ENCODE measurements at places on chromosomes 11 and 22.

- no peak for DNase-seq
Observed at GRCh38 chr11:81092522-81092921, 1641.1 kb downstream of the FAM181B start.

- no peak for DNase-seq
Observed at GRCh38 chr11:131579932-131580387, 209.5 kb downstream of the NTM start.

DNA sequence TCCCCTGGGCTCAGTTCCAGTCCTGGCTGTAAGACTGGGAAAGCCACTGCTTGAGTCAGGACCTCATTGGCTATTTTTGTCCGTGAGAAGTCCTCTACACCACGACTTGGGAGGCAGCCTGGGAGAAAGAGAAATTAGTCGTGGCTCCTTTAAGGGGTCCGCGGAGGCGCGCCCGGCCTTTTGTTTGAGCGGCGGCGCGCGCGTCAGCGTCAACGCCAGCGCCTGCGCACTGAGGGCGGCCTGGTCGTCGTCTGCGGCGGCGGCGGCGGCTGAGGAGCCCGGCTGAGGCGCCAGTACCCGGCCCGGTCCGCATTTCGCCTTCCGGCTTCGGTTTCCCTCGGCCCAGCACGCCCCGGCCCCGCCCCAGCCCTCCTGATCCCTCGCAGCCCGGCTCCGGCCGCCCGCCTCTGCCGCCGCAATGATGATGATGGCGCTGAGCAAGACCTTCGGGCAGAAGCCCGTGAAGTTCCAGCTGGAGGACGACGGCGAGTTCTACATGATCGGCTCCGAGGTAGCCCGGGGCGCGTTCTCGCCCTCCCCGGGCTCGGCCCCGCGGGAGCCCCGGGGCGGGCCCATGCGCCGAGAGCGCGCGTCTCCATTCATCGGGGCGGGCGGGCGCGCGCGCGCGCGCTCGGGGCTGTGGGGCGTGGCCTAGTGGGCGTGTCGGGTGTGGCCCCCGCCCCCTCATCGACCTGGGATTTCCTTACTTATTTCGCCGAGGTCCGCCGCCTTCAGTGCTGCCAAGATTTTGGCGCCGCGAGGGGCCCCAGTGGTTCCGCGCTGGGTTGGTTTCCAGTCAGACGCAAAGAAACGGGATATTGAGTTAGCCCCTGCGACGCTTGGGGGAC lies at the start of gene SMARCB1:
SMARCB1 (plus strand) TSS at position 215 of the 848 bp plus-strand sequence; CDS start at position 419, 204 bp downstream.
- peak; percentile 61 for DNase-seq

GRCh38 chr11:12220305-12220704 lies 109.9 kb downstream of the MICAL2 start:
- no peak for DNase-seq

DNA sequence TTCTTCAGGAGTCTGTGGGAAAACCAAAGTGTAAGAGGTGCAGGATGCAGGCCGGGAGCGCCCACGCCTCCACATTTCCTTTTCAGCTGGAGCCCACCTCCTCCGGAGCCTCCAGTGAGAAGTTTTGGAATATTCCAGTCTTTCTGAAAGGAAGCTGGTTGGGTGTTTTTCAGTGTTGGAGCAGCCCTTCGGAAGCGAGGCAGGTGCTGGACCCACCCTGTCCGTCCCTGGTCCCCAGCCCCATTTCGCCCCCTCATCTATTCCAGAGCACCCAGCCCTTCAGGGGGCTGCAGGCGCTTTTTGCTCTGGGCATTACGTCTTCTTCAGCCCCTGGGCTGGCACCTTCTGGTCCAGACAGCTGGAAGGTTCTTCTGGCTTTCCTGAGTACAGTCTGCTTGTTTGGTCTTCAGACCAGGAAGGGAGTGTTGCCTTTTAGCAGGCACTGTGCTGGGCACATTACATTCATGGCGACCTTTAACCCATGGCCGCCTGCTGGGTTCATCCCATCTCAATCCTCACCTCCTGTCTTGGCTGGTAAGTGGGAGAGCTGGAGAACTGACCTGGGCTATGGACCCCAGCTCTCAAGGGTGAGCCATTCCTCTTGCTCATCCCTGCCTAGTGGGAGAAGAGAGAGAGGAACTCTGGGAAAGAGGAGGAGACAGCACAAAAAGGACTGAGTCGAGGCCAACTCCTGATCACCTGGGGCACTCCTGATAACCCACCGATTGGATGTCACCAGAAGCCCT lies 710 bp upstream of the THY1 start:
- DNase-seq: no peak

DNA sequence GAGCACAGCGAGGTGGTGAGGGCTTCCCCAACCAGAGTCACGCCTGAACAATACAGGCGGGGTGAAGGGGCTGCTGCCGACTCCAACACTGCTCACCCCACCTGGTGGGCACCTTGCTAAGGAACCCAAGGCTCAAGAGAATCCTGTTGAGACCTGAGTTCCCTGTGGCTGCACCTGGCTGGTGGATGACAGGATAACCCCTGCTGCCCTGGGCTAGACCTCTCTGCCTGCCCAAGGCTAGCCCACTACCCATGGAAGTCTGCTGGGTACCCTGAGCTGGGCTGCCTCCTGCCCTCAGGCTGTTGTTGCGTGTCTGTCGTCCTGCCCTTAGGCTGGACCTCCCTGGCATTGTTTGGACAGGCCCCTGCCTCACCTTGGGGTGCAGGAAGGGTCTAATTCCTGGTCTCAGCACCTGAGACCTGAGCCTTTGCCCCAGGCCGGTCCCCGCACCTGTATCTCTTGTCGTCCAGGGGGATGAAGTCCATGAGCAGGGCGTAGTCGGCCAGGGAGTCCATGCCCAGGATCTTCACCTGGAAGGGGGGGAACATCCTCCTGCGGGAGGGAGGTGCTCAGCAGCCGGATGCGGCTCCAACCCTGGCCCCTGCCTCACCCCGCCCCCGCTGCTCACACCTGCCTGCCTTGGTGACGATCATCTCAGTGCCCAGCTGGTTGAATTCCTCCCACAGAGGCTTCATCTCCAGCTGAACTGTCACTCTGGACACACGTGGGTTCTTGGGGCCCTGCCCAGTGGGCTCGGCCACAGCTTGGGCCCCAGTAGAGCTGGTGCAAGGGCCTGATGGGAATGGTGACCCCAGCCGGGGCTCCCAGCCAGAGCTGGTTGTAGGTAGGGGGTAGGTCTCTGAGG lies 4.9 kb upstream of the NUDT8 start:
- no peak for DNase-seq

GRCh38 chr22:46129390-46130041 lies 20.8 kb upstream of the PPARA start:
- no peak for DNase-seq

DNA sequence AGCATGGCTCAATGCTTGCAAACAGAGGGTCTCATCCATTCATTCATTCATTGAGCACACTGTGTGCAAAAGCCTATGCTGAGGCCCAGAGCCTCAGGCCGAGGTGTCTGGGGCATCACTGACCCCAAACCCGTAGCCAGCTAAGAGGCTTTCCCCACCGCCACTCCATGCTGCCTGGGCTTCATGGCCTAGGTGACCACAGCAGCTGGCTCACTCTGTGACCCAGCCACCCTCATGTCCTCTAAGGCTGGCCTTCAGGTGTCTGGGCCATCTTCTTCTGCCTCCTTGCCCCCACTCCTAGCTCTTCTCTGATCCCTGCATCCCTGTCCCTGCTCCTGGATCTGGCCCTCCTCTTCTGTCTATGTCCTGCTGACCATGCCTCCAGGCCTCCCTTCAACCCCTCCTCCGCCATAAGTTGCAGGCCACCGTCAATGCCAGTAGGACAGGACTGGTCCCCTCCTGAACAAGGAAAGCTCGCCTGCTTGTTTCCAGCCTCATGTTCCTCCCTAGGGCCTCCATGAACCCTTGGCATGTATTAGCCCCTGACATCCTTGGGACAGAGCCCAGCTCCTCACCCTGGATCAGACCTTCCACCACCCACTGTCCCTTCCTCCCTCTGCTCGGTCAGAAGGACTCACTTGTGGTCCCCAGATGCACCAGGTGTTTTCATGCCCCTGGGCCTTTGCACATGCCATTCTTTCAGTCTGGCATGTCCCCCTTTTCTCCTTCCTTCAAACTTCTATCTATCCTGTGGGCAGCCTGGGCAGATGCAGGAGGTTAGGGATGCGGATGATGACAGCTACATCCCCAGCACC lies 92.8 kb downstream of the MYEOV start:
- DNase-seq: no peak

GRCh38 chr11:59802639-59803176 lies 7.9 kb downstream of the MRPL16 start:
- peak; percentile 46 for DNase-seq

DNA sequence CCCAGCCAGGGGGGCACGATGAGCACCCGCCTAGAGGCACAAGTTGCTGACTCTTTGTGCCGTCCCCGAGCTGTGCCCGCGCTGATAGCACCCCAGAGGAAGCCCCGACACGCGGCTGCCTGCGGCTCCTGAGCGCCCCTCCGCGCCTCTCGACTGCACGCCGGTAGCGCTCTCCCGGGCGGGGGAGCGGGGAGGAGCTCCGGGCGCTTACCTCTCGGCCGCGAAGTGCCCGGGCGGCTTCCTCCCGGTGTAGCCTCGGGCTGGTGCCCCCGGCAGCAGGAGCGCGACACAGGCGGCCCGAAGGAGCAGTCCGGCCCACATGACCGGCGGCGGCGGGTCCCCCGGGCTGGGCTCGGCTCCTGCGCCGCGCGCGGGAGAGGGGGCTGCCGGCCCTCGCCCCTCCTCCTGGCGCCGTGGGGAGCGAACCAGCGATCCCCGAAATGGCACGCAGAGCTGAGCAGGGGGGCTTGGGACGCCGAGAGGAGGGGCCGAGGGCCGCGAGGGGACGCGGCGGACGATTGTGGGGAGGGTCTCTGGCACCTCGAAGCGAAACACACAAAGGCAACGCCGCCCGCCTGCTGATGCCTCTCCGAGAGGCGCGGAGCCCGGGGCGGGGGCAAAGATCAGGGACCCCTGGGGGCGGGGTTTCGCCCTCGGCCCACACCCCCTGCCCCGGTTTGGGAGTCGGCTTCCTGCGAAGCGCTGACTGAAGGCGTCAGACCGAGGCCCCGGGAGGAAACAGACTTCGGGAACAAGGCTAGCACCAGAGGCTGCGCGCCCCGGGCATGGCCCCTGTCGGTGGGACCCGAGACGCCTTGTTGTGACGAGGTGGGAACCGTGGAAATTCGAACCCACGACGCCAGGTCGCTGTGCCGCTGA lies at the start of gene VWCE:
VWCE (minus strand) TSS at position 600 of the 879 bp plus-strand sequence; CDS start at position 321, 279 bp downstream.
- no peak for DNase-seq

DNA sequence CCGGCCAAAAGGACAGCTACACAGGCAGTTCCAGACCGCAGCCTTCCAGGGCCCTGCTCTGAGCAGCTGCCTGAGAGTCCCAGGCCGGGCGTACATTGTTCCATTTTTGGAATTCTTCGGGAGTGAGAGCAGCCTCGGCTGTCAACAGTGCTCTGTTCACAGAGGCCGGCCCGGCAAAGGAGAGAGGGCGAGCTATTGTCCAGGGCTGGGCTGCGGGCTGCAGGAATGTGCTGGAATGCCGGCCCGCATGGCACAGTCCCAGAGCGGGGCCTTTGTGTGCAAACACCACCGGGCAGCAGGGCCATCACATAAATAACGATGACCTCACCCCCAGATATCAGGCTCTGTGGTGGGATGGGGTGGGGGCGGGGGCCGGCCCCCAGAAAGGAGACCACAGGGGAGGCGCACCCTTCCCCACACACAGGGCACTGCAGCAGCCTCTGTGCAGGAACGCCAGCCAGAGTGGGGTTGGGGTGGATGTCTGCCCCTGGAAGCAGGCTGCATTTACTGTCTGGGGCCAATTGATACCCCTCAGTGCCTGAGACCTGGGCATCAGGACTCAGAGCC lies 15.8 kb downstream of the LINC01488 start:
- DNase-seq: peak; percentile 56

GRCh38 chr11:77851503-77851902 lies 30.6 kb downstream of the AAMDC start:
- DNase-seq: no peak

DNA sequence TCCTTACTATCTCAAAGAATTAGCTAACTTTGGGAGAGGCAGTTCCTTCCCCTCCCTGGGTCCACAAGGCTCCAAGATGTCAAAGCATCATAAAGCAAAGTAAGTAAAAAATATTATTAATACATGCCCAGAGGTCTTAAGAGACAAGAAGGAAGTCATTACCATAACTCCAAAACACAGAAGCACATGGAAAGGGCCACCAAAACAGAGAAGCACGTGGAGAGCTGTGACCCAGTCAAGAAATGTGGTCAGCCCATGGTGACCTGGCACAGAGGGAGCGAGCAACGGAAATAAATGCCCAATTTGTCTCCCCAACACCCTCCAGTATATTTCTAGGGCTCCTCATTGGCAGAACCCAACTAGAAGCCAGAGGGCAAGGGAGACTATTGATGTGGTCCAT lies 277.5 kb upstream of the API5 start:
- DNase-seq: no peak

GRCh38 chr11:107427569-107428180 lies 29.9 kb downstream of the CWF19L2 start:
- DNase-seq: no peak

GRCh38 chr11:76119032-76119431 lies 87.3 kb downstream of the WNT11 start:
- no peak for DNase-seq

GRCh38 chr11:68890490-68891231 lies 13.0 kb downstream of the MRPL21 start:
- no peak for DNase-seq

- DNase-seq: no peak
Observed at GRCh38 chr22:48490500-48491411, 1336.9 kb downstream of the BRD1 start.

DNA sequence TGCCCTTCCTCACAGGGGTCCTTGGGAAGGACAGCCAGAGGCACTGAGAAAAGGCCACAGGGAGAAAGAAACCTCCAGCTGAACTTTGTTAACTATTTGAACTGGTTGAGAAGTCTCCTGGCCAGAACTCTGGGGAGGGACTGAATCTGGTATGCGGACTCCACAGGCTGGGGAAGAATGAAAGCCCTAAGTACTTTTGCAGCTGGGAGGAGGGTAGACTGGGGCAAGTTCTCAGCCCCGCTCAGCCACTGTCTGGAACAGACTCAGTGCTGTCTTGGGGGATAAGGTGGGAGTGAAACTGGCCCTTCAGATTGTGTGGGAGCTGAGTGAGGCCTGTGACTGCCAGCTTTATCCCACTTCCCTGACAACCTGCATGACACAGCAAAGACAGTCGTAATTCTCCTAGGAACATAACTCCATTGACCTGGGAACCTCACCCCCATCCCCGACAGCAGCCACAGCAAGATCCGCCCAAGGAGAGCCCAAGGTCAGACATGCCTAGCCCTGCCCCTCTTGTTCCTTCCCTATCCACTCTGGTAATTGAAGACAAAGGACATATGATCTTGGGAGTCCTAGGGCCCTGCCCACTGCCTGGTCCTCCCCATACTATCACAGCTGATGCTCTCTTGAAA lies 475.1 kb upstream of the CNTN5 start:
- no peak for DNase-seq

- no peak for DNase-seq
Observed at GRCh38 chr11:16605389-16605893, 133.0 kb upstream of the C11orf58 start.

GRCh38 chr11:35170503-35170902 lies 31.5 kb downstream of the CD44 start:
- DNase-seq: no peak

- DNase-seq: no peak
Observed at GRCh38 chr11:130022799-130023198, 20.2 kb upstream of the PRDM10 start.

- DNase-seq: no peak
Observed at GRCh38 chr11:86745571-86745970, 54.8 kb upstream of the PRSS23 start.

Measured in HCT116 (cell line).